CD4-positive, alpha-beta T cell treated with Interferon alpha-2 for 1 hour (primary cell): ENCODE measurements at places on chromosomes 1 and 21.
A peak's percentile ranks its signal among the peaks of the same experiment; 100 is the strongest.

DNA sequence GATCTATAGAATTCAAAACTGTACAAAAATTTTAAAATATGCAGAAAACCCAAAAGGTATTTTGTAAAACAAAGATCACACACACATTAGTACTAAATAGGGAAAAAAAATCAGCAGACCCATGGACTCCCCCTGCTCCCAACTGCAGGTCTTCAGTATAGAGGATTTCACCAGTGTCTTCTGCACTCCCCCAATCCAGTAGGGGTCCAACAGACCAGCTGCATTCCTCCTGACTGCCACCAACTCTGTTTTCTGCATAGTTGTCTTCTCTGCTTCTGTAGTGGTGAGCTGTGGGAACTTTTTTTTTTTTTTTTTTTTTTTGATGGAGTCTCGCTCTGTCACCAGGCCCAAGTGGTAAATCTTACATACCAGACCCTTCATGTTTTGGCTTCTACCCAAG lies 21.9 kb downstream of the CLCA2 start:
- no peak for DNase-seq

DNA sequence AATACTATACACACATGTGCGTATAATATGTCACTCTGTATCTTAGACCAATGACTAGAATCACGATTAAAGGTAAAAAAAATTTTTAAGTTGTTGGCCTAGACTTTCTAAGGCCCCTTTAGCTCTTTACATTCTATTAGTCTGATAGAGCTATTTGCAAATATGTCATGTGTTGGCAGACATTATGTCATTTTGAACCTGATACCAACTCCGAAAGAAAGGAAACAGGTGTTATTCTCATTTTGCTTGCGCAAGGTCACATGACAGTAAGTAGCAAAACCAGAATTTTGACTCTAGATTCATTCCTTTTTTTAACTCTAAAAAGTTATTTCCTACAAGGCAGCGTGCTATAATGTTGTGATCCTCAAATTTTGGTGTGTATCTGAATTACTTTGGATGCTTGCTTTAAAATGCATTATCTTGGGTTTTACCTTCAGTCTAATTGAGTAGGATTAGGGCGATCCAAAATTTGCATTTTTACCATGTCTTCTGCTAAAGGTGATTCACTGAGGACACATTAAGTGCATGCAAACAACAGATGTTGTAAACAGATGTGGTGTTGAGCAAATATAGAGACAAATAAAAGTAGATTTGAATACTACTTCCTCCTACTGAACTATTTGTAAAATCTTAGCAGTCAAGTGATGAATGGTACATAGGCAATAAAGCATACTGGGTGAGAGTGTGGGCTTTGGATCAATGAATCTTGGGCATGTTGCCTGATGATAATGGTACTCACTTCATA lies 63.5 kb upstream of the KIAA1614 start:
- DNase-seq = no peak

DNA sequence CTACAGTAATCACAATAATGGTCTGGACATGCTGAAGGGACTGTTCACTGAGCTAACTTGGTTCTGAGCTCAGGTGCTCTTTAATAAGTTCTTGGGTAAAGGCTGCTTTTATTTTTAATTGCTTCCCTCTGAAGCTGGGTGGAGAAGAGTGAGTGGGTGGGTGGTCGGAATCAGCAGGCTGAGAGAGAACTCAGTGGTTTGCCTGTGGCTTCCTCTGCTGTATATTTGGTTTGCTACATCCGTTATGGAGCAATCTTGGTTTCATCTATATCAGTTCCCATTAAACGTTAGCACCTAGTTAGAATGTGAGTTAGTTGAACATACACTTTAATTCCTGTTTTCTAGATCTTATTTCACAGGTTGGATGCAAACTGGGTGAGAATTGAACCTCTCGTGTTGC lies 23.3 kb downstream of the CNIH4 start:
- DNase-seq = peak; percentile 32

DNA sequence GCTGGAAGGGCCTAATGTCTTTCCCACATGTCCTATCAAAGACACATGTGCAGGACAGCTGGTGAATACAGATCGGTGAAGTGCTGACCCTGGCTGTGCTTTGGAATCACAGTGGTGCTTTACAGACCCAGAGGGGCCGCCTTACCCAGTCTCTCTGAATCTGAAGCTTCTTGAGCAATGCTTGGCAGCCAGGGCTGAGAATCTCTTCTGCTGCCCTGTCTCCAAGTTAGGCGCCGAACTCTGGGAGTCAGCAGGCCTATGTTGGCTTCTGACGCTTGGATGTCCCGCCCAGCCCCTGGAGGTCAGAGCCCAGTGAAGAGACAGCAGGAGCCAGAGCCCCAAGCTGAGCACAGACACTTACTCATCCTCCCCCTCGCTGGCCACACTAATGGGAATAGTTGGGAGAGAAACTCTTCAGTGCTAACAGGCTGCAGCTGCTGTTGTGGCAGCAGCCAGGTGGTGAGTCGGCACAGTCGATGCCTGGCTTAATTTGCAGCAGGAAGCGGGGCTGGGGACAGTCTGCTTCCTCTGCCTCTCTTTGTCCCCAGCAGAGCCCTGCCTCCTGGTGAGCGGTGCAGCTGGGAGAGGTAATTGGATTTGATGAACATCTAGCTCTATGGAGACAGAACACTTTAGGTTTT lies 68.1 kb downstream of the URB2 start:
- DNase-seq = no peak

DNA sequence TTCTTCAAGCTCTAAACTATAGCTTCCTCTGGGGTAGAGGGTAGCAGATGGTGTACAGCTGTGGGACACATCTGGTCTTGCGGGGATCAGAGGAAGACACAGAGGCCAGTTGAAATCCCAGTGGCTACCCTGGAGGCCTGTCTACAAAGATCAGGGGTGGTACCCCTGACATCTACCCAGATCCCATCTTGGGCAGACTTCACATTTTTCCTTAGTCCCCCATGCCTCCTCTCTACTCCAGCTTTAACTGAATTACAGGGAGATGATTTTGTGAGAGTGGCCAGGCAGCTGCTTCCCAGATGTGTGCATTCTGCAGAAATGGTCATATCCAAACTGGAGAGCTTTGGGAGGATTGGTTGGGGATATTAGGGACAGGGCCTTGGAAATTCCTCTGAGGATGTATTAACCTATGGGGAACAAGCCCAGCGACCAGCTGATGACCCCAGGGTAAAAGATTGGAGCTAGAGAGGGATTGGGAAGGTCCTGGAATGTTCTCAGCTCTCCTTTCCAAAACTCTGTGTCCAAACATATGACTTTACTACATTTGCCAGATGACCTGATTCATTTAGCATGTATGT lies 9.6 kb upstream of the CD34 start:
- DNase-seq = no peak
